ENCODE measurements at places on chromosomes 11 and 22.

DNA sequence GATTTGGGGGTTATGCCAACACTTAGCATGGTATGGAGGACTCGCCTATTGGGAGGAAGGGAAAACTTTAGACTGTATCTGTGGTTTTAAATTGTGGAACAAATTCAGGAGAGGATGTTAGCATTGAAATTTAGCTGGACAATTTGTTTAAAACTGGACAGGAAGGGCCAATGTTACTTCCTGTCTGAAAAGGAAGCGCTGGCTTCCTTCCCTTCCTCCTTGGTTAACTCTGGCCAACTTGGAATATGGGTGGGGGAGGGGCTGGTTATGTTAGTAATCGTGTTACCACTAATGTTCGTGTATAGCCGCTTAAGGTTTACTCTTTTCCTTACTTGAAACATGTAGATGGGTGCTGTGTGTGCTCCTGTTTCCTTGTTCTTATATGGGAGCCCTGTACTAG lies 13.9 kb downstream of the CTNND1 start:
- DNase-seq = no peak

DNA sequence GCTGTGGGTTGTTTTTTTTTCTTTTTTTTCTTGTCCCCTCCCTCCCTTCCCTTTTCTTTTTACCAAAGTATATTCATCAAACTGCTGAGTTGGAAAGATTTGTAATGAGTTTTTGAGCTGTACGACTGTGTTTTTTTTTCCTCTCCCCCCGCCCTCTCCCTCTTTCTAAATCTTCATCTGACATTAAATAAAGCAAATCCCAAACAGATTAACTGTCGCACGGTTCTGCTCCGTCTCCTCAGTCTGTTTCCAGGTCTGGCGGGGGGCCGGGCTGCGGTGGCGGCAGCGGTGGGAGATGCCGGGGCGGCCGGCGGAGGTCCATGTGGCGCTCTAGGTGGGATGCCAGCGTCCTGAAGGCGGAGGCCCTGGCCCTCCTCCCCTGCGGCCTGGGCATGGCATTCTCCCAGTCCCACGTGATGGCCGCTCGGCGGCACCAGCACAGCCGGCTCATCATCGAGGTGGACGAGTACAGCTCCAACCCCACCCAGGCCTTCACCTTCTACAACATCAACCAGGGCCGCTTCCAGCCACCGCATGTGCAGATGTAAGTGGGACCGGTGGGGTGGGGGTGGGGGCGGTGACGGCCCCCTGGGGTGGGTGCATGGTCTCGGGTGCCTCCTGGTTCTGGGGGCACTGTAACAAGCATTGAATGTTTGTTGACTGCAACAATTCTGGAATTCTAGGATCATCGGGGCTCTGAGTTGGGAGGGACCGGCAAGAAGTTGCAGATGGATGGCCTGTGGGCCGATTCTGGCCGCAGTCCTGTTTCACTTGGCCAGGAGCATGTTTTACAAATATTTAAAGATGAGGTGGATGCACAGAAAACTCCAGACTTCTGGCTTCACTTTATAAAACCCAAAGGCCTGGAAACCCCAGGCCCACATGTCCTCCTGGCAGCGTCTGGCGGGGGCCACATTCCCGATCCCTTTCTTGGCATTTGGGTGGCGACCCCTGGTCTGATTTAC lies 13.1 kb downstream of the MPPED1 start:
- DNase-seq = no peak

- DNase-seq = no peak
Observed at GRCh38 chr11:64677441-64678023, 45.5 kb downstream of the NRXN2 start.

GRCh38 chr11:63766531-63767235 lies 1.9 kb downstream of the ZFTA start:
- DNase-seq = no peak

DNA sequence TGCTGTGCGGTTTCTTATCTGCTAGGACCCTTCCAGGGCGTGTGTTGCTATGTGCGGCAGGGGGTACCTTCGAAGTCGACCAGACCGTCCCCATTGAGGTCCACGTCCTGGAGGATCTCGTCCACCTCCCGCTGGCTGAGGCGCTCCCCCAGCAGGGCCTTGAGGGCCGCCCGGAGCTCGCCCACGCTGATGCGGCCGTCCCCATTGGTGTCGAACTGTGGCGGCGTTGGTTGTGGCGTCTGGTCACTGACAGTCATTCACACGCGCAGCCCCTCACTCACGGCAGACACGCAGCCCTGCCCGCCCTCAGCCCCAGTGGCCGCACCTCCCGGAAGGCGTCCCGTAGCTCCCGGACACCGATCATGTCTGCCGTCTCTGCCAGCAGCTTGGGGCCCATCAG lies 3.5 kb downstream of the CABP2 start:
- no peak for DNase-seq

DNA sequence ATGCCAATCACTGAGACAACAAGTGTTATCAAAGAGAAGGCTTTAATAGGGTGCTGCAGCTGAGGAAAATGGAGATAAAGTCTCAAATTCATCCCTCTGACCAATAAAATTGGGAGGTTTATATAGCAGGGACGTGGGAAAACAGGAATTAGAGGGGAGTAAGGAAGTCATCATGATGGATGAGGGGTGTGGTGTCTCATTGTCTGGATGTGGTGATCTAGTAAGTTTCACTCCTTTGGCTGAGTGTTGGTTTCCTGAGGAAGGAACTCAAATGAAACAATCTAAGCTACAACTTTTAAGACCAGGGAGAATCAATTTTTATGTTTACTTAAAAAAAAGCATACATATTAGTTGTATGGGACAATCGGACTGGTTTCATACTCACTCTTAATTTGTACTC lies 491.0 kb upstream of the KIRREL3 start:
- no peak for DNase-seq

DNA sequence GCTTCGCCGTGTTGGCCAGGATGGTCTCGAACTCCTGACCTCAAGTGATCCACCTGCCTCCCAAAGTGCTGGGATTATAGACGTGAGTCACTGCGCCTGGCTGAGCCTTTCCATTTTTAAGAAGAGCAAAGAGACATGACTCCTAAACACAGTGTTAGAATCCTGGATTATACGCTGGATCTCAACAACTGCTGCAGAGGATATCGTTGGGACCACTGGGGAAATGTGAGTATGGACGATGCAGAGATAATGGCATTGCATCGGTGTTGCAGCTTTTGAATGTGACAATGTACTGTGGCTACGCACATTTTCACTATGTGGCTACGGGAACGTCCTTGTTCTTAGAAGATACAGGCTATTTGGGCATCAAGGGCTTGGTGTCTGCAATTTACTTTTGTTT lies 6.2 kb downstream of the MRGPRF start:
- no peak for DNase-seq

GRCh38 chr11:86228269-86229038 lies 16.1 kb upstream of the EED start:
- DNase-seq = no peak

DNA sequence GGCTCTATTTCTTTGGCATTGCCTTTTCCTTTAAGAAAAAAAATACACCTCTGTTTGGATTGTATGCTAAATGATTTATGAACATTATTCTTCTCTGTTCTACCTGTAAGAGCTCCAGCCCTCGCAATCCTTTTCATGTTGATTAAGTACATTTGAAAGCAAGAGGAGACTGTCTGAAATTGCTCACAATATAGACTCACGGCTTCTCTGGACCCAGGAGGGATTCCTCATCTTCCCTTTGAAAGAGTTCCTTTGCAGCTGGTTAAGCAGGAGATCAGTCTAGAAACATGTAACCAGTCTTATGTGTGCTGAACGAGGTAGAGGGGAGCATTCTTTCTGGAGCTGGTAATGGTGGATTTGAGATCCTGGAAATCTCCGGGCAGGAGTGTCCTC lies 47.4 kb downstream of the PKNOX2 start:
- DNase-seq = no peak

DNA sequence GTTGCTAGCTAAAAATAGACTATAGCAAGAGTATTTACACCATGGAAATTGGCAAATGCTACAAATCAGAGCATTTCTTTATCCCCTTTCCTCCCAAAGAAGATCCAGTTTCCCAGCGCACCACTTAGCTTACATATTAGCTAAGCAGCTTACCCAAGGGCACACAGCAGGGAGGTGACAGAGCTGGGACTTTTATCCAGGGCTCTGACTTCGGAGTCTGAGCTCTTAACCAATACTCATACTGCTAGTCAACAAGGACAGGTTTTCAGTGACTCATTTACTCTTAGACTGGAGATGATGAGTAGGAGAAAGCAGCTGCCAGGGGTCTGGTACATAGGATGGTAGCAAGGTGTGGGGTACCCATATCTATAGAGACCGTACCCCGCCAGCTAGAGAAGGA lies 38.4 kb downstream of the NAV2 start:
- DNase-seq = no peak

- DNase-seq = peak; percentile 6
Observed at GRCh38 chr11:64894070-64894811, 15.8 kb upstream of the EHD1 start.

- no peak for DNase-seq
Observed at GRCh38 chr11:94537031-94537600, 6.6 kb upstream of the FUT4 start.

GRCh38 chr11:46357483-46357936 lies 10.2 kb downstream of the DGKZ start:
- DNase-seq = peak; percentile 60

- DNase-seq = no peak
Observed at GRCh38 chr11:9029422-9029821, 25.6 kb upstream of the NRIP3 start.

DNA sequence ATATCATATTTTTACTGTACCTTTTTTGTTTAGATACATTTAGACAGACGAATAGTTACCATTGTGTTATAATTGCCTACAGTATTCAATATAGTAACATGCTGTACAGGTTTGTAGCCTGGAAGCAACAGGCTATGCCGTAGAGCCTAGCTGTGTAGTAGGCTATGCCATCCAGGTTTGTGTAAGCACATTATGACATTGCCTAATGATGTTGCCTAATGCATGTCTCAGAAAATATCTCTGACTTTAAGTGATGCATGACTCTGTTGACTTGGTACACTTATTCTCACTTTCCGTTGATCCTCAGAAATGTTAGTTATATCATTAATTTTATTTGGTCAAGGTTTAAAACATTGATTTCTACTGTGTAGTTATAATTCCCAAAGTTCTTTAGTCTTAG lies 39.9 kb downstream of the OR2AT4 start:
- DNase-seq = no peak

- DNase-seq = no peak
Observed at GRCh38 chr22:19799322-19800190, 39.0 kb downstream of the TBX1 start.

GRCh38 chr11:64141081-64141783 lies 24.7 kb downstream of the MACROD1 start:
- DNase-seq = no peak

- peak; percentile 87 for DNase-seq
Observed at GRCh38 chr11:66045177-66045639, 3.8 kb downstream of the GAL3ST3 start.

- peak; percentile 65 for DNase-seq
Observed at GRCh38 chr22:35627267-35628041, 10.3 kb upstream of the MB start.

All from COR-L47 (cell line).